ENCODE measurements at places on chromosomes 13 and 19. TPM values are rescaled to one million over a fixed set of nuclear protein-coding genes. Genes with fewer than 3 reads are reported as not detected.

ZNF547 gene
- 4.1 TPM for total RNA-seq

TBCB gene
- 496 TPM for total RNA-seq

FIZ1 gene
- total RNA-seq, result 28.5 TPM

ZNF431 gene
- 10.8 TPM for total RNA-seq

CGB3 gene
- not detected for total RNA-seq

GRCh38 chr13:39468306-39468705, 134.7 kb downstream of the LHFPL6 start:
- no peak for DNase-seq

SGTA gene
- 85.7 TPM for total RNA-seq

Measured in Panc1 (cell line).